ENCODE measurements at places on chromosomes 12 and 14. TPM values are rescaled to one million over a fixed set of nuclear protein-coding genes. Genes with fewer than 3 reads are reported as not detected.

PHLDA1 gene
- 16.9 TPM for total RNA-seq

WNT1 gene
- total RNA-seq: not detected

C12orf50 gene
- total RNA-seq: not detected

INSM2 gene
- total RNA-seq: not detected

KCNMB4 gene
- total RNA-seq: 0.26 TPM

All from bronchial epithelial cell (primary cell).